Left kidney (tissue), 8 donors: ENCODE measurements at places on chromosomes 1 and 21. TPM values are rescaled to one million over a fixed set of nuclear protein-coding genes. Genes with fewer than 3 reads are reported as not detected.
A peak's percentile ranks its signal among the peaks of the same experiment; 100 is the strongest.

- DNase-seq: no peak
Measured at GRCh38 chr1:1616045-1616790, 918 bp downstream of the MIB2 start.

OR2T2 gene
- not detected for polyA plus RNA-seq

GRCh38 chr1:184693011-184693410 lies 61.6 kb downstream of the EDEM3 start:
- no peak for DNase-seq

DNA sequence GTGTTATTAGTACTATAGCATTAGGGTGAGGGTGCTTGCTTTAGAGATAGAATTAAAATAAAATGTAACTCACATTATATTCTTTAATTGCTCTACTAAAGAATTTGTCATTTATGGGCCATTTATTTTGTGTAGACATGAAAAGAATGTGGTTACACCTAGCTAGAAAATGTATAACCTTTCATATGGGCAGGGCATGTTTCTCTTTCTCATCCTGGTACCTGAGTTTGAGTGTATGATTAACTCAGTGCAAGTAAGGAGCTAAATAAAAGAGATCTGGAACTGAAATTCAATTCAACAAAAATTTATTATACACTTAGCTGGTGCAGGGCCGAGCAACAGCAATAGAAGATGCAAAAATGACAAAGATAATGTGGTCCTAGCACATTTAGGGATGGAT lies 47.4 kb downstream of the MAP3K7CL start:
- no peak for DNase-seq

- DNase-seq: no peak
Measured at GRCh38 chr1:6578624-6579373, 995 bp upstream of the ZBTB48 start.

DNA sequence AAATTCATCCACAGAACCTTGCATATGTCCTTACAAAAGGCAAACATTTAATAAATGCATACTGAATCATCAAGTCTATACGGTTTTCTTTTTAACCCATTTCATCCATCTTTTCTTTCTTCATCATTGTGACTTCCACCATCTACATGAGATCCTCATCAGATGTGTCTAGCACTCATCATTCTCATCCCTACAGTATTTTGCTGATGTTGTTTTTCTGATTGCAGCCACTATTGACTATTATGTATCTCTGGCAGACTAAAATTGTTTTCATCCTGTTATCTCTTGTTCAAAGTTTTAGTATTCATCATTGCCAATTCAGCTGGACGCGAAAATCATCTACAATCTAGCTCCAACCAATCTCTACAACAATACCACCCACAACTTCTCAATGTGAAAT lies 5.9 kb downstream of the LRIF1 start:
- DNase-seq: no peak

- no peak for DNase-seq
Measured at GRCh38 chr1:211985556-211986264, 49.6 kb downstream of the INTS7 start.

- no peak for DNase-seq
Measured at GRCh38 chr1:75514270-75514669, 96.6 kb downstream of the SLC44A5 start.

GRCh38 chr1:165759095-165759494 lies 9.6 kb downstream of the TMCO1 start:
- DNase-seq: no peak

GRCh38 chr21:14952916-14953315 lies 111.9 kb downstream of the NRIP1 start:
- no peak for DNase-seq

CD1D gene
- polyA plus RNA-seq: 6.5 TPM

DNA sequence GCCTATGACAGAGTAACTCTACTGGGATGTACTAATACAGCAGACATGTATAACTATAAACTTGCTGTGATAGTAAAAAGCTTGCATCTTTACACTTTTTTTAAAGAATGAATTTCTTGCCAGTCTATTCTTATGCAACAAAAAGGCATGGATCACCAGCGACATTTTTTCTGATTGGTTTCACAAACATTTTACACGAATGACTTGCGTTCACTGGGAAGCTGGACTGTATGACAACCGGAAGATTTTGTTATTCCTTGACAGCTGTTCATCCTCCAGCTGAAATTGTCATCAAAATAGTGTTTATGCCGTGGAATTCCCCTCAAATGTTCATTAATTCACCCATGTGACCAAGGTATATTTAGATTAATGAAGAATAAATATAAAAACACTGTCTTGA lies 131.0 kb downstream of the XPR1 start:
- DNase-seq: no peak

CD1B gene
- not detected for polyA plus RNA-seq

LDLRAD1 gene
- not detected for polyA plus RNA-seq

DNA sequence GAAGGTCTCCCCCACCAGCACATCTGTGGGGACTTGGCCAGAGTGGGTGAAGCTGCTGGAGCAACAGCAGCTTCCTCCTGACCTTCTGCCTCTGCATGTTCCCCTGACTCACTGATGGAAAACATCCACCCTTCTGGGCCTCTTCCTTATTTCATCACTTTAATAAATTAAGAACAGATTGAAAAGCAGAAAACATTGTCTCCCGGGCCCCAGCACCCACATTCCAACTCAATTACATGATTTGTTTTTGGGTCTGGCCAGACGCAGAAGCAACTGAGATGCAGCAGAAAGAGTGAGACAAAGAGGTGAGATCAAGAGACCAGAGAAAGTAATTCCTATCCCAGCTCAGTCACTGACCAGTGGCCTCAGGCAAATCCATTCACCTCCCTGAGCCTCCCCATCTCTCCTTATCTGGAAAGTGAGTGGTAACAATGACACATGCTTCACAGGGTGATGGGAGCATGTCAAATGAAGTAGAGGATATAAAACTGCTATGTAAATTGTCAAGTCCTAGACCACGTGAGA lies 157.1 kb downstream of the ELAVL4 start:
- no peak for DNase-seq

DNA sequence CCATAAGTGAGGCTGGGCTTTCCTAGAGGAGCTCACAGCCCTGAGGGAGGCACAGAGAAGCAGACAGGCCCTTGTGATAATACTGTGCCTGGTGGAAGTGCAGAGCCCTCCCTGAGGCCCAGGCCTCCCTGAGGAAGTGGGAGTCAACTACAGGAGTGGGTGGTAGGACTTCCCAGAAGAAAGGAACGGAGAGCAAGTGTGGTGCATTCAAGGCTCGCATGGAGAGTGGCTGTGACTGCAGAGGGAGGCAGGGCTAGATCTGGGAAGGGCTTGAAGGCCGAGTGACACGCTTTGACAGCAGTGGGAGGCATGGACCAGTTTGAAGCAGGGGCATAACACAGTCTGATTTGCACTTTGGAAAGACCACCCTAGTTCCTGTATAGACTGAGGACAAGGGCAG lies 37.3 kb downstream of the AZIN2 start:
- DNase-seq: no peak

DNA sequence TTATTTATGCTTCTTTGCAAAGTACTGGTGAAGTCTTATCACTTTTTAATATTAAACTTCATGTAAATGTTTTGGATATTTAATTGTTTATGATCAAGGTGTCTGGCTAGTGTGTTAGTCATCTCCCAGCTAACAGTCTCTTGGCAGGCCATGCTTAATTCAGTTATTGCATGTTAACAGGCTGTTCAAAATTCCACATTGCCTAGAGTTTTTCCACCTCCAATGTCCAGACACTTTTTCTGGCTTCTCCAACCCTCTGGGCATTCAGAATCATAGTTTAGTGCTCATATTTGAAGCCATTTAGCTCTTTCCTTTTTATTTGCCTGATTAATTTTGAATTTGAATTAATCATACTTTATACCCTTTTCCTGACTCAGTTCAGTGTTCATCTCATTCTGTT lies 69.2 kb downstream of the OLFML2B start:
- no peak for DNase-seq

- no peak for DNase-seq
Measured at GRCh38 chr1:227424953-227425352, 106.7 kb upstream of the CDC42BPA start.

DNA sequence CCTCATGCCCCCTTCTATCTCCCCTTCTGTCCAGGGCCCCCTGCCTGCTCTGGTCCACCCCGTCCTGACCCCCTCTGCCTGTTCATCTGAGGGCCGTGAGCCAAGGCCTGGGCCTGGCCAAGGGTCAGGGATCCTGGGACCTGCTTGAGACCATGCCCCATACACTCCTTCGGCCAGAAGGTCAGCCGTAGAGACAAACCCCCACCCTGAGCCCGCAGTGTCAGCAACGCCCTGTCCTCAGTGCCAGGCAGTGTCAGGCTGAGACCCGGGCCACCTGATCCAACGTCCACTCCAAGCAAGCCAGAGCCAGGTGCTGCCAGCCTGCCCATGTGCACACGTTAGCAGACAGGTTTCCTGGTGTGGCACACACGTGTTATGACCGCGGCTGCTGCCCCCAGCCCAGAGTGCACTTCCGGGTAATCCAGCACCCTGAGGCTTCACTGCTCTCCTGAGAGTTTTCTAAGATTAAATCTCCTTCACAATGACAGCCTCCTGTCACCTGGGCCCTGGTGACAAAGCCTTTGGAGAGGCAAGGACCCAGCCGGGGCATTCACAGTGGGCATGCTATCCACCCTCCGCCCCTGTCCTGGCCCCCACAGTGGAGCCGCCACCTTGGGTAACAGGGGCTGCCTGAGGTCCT lies 10.1 kb upstream of the SAMD11 start:
- no peak for DNase-seq

DNA sequence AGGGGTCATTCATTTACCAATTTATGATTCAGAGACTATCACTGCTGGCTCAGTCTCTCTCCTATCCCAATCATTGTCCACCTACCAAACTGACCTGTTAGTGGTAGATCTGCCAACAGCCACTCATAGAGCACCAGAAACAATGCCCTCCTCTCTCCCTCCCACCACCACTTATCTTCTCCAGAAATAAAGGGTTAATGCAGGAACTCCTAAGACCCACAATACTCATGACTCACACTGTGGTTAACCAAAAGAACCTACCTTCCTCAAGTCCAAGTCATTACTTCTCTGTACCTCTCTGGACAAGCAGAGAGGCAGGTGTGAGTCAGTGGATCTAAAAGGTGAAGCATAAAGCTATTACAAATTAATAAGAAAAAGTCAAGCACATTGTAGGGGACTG lies 40.9 kb upstream of the CAMK1G start:
- no peak for DNase-seq

DNA sequence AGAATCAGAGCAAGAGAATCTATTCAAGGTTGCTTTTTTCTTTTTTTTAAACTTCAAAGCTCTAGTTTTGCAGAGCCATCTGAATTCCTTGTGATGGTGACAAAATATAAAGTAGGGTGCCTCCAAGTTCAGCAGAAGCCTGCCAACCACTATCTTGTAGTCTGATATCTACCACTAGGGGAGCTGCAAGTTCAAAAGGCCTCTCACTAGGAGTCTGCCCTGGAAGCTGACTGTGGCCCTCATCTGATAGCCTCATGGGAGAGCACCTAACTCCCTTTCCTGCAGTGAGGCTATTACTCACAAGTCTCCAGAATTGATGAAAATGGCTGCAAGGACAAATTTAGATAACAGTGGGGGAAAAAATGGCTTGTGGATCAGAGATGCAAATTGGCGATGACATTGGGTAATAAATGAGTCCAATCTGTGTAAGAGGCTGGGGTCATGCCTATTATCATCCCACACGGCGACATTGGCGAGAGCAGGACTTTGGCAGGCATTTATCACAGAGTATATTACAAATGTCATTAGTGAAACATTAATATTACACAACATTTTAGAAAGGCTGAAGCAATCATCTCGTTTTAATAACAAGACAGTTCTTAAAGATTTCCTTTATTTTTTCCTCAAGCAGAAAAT lies 10.7 kb upstream of the ZP4 start:
- DNase-seq: no peak

DNA sequence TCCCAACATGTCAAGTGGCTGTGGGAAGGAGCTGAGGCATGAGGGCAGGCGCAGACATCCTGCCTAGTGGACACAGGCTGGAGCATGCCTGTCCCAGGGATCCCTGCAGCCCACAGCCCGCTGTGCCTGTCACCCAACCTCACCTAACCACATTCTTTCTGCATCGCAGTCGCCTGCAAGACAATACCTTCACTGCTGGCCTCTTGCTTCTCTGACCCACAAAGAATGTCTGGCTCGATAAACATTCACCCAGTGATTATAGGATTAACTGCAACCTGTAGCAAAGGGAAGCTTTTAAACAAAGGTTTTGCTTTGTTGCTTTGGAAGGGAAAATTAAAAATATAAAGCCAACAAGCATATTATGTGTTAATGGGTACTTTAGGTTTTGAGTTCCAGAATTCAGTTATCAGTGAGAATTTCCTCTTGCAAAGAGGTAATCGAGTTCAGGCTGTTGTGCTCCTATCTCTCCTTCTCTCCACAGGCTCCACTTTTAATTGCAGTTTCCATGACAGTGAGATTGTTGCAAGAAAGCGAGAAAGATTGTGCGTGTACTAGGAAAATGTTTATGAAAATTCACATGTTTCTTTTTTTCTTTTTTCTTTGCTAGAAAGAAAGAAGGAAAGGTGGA lies 40.0 kb upstream of the ZNF648 start:
- DNase-seq: peak; percentile 14

- DNase-seq: no peak
Measured at GRCh38 chr1:239583536-239583935, 197.2 kb downstream of the CHRM3 start.

DNA sequence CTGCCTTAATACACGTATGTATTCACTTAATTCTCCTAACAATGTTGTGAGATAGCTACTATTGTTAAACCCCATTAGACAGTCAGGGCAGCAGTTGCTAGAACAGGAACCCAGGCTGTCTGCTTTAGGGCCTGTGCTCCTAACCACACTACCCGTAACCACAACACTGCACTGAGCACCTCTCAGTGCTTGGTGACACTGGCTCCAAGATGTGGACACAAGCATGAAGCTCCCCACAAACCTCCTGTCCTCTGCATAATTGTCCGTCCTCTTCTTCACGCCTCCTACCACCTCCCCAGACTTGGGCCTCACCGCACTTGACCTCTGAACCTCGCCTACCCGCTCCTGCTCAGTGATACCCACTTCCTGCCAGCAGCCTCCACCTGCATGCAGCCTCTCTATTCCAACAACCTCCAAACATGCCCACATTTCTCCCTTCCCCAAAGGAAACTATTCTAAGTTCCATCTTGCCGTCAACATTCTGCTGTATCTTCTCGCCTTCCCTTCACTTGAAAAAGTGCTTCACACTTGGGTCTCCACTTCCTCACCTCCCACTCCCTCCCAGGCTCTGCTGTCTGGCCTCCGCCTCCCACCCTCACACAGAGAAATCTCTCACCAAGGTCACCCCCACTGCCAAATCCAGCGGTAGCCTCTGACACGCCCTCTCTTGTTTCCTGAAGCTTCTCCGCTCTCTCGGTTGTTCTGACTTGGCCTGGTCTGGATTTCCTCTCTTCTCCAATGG lies 14.6 kb upstream of the AHDC1 start:
- DNase-seq: no peak
